A673 (cell line): ENCODE measurements at places on chromosomes 12 and 14. TPM values are rescaled to one million over a fixed set of nuclear protein-coding genes. Genes with fewer than 3 reads are reported as not detected.

The ASCL1 gene
- total RNA-seq = not detected in 2 replicates

DNA sequence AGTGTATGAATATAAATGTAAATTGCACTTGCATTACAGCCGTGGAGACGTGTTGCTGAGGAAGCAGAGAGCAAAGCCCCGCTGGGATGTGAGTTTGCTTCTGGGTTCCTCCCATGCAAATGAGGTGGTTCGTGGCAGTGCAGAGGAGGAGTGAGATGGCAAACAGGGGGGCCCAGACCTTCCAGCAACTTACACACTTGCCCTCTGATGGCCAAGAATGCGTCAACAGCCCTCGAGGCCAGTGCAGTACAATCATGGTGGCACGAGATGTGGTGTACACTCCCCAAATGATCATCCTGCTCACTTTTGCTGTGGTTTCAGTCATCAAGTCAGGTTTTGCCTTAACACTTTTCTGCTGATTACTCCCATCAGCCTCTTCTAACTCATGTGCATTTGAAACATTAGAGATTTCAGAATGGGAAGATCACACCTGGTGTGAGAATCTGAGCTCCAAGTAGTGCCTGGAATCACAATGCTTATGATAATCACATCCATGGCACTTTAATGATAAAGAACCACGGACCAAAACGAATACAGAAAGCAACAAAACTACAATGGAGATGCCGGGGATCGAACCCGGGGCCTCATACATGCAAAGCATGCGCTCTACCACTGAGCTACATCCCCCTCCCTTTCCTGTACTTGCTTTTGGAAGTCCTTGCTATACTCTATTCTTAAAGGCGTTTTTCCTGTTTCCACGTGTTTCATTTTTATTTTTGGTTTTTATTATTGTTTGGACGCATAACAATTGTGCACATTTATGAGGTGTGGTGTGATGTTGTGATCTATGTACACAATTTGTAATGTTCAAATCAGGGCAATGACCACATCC, 7.0 kb upstream of the UBC start:
- DNase-seq = peak; percentile 82

- DNase-seq = no peak
These were observed 10.8 kb downstream of the TGFB3 start for GRCh38 chr14:75970989-75971388.

DNA sequence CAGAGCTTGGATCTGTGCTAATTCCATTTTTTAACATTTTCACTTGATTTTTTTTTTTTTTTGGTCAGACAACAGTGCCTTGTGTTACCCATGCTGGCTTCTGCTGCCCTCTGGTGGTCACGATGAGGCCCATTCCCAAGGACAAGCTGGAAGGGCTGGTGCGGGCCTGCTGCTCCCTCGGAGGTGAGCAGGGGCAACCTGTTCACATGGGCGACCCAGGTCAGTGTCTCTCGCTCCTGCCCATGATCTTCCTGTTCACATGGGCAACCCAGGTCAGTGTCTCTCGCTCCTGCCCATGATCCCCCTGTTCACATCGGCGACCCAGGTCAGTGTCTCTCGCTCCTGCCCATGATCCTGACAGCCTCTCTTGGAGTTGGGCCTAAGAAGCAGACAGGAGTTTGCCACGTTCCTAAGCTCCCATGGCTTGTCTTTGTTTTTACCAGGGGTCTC, 59.4 kb downstream of the DGLUCY start:
- DNase-seq = peak; percentile 85

The KLRC4 gene
- not detected in 2 replicates for total RNA-seq

The TMX1 gene
- total RNA-seq = 57.0 and 60.1 TPM in 2 replicates

The SPTB gene
- 0.43 and 0.70 TPM in 2 replicates for total RNA-seq

The SLCO1C1 gene
- total RNA-seq = 1.5 TPM in 1 of 2 replicates, not detected in the other

The ENDOU gene
- 0.35 and 0.58 TPM in 2 replicates for total RNA-seq

The SYCP3 gene
- total RNA-seq = 0.19 and 0.26 TPM in 2 replicates

GRCh38 chr14:57835766-57836165, 30.1 kb downstream of the SLC35F4 start:
- no peak for DNase-seq

The JDP2 gene
- 5.9 and 10.7 TPM in 2 replicates for total RNA-seq

DNA sequence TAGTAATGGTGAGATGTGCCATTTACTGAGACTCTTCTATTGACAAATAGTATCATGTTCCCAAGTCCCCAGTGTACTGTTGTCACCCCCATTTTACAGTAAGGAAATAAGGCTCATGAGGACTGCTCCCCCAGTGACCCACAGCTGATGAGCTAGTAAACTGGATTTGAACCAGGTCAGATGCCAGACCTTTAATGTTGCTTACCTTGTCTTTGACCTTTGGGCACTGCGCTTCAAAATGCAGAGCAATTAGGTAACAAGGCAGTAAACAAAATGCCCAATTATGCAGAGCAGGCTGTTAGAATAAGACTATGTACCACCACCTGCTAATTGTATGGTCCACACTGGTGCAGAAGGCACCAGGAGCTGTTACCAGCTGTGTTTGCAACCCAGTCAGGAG, 38.5 kb upstream of the RIN3 start:
- no peak for DNase-seq

- DNase-seq = no peak
These were observed 381 bp downstream of the YY1 start for GRCh38 chr14:100239211-100239839.

DNA sequence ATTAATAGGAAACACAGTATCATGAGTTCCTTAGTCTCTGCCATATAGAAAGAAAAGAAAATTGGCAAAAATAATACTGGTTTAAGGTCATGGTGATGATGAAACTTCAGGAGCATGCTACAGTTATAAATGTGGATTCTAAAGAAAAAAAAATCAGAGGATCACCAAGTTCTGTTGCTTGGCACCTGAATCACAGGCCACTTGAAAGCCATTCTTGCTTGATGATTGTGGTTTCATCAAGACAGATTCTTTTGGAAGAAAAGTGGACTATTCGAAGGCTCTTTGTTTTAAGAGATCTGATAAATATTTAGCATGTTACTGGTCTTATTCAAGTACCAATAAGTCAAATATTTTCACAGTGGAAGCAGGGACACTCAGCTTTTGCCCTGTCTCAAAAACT, 148.9 kb downstream of the SAMD4A start:
- no peak for DNase-seq

DNA sequence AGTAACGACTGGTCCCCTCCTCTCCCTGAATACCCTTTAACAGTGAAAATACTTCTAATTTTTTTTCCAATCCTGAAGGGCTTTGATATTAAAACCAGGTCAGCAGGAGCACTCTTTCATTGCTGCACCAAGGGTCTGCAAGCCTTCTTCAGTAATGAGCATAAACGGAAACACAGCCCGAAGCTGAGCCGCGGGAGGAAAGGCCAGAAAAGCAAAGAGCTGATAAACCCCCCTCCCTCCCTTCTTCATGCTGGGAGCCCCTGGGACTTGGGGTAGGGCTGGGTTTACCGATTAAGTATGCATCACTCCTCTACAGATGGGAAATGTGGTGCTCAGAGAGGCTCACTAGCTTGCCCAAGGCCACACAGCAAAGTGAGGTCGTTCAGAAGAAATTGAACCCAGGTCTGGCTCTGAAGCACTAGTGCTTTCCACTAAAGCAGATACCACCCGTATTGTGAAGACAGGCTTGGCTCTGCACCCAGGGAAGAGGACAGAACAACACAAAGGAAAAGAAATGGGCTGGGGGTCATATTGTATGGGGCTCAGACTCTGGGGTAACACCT, 128.8 kb downstream of the GLT1D1 start:
- no peak for DNase-seq

- peak; percentile 31 for DNase-seq
These were observed 18.2 kb upstream of the CACNA2D4 start for GRCh38 chr12:1936406-1937320.

DNA sequence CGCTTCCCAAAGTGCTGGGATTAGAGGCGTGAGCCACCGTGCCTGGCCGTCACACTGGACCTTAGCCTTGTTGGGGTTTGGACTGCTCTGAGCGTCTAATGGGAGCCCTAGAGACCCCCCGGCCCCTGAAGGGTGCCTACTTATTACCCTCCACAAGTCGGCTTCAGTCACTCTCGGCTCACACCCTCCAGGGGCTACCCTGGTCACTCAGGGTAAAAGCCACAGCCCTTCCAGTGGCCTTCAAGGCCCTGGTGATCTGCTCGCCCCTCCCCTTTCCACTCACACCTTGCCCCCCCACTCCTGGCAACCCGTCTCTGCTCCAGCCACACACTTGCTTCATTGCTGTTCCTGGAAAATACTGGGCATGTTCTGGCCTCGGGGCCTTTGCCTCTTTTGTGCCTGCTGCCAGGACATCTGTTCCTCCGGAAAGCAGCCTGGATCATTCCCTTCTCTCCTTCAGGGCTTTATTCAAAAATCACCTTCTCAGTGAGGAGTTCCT, 3.6 kb upstream of the MORN3 start:
- no peak for DNase-seq

The KLRC2 gene
- total RNA-seq = not detected in 2 replicates

The ADAM21 gene
- not detected in 2 replicates for total RNA-seq

The NUAK1 gene
- total RNA-seq = 1.3 and 1.6 TPM in 2 replicates

The NPFF gene
- not detected in 2 replicates for total RNA-seq

GRCh38 chr12:128796439-128797118, 27.2 kb downstream of the SLC15A4 start:
- DNase-seq = peak; percentile 23

DNA sequence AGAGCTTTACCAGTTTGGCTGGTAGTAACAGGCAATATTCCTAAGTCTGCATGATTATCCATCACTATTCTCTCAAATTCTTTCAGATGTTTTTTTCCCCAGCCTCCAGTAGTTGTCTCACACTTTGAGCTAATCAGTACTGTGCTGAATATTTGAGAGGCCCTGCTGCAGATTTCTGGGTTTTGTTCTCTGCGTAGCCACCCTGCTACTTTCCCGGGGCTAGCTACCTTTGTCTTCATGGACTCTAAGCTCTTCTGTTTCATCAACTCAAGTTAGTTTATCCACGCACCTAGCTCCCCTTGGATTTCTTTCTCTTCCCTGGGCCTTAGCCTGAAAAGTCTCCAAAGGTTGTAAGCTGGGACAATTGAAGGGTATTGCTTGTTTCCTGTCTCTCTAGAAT, 73.0 kb downstream of the FUT8 start:
- DNase-seq = no peak

DNA sequence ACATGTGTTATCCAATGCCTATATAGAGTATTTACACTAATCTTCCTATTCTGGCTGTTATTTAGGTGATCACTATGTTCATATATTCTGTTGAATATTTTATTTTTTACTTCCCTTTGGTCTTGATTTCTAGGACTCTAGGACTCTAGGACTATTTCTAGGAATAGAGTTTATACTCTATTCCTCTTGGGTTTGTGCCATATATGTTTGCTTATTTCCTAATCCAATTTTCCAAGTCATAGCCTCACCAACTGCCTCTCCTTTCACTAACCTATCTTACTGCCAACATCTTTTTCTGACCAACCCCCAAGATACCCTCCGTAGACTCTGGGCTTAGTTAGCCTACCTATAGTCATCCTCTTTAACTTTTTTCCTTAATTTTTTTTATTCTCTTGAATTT, 28.5 kb downstream of the ARF6 start:
- peak; percentile 43 for DNase-seq

The GLS2 gene
- 0.24 TPM in 1 of 2 replicates, not detected in the other for total RNA-seq

- no peak for DNase-seq
These were observed 1.3 kb downstream of the TRAF3 start for GRCh38 chr14:102778338-102779083.

The LRP1-AS gene
- total RNA-seq = not detected in 2 replicates

The ASB2 gene
- total RNA-seq = not detected in 2 replicates

DNA sequence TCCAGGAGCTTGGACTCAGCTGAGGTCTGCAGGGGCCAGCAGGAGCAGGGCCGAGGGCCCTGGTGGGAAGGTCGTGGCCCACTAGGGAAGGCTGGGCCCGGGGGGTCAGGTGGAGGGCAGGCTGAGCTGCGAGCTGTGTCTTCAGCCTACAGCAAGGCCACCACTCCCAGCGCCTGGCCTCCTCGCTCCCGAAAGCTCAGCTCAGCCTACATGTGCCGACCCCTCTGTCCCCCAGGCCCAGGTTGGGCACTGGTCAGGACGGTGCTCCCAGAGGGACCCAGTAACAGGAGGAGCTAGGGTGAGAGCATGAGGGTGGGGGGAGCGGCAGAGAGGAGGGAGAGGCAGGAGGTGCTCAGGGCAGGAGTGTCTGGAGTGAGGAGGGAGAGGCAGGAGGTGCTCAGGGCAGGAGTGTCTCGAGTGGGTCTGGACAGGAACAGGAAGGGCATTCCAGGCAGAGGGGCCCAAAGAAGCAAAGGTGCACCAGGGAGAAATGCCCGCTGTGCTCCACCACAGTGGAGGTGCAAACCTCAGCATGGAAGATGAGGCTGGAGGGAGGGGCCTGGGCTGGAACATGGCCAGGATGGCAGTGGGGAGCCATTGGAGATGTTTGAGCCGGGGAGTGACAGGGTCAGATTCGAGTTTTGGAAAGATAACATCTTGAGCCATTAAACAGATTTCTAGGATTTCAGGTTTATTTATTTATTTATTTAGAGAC, 29.1 kb upstream of the GPR132 start:
- no peak for DNase-seq

- peak; percentile 15 for DNase-seq
These were observed 30.6 kb upstream of the NFKBIA start for GRCh38 chr14:35435177-35435576.

- peak; percentile 55 for DNase-seq
These were observed 282.7 kb downstream of the CACNA1C start for GRCh38 chr12:2335513-2335912.

The KRT2 gene
- total RNA-seq = not detected in 2 replicates

DNA sequence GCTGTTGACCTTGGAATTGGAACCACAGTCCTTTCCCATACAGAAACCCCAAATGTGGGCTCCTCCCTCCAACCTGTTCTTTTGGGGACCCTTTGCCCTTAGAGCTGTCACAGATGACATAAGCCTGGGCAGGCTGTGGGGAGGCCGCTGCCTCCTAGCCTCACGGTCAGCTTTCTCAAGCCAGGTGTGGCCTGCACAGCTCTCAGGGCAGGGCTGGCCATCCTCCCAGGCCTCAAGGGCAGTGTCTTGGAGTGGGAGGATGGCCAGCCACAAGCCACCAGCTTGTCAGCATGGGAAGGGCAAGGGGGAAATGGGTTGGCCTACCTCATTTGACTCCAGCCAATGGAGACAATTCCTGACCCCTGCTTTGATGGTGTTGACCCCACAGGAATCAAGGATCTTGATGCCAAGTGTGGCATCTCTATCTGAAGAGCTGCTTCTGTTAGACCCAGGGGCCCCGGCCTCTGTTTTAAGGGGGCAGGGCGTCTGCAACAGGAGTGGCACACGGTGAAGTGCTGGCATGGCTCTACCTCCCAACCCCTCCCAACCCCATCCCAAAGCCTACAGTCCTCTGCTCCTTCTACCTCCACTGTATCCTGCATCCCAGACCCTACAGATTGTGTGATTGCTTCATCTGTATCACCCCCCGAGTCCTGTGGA, 11.5 kb downstream of the CBLN3 start:
- DNase-seq = no peak

DNA sequence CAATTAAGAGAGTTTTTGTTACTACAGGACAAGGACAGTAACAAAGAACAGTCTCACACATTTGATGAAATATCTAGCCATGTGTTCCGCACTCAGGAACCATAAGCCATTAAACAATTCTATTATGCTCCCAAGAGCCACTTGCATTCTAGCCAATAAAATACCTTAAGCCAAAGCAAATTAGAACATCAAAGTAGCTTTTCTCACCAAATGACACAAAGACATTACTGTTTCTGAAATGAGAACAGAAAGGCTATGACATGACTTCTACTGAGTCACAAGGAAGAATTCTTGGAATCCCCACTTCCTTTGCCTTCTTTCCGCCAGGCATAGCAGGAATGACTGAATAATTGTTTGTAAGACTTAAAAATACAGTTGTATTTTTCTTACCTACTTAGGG, 445.8 kb downstream of the ATP23 start:
- no peak for DNase-seq

GRCh38 chr14:67004521-67004920, 184.7 kb upstream of the GARIN2 start:
- DNase-seq = no peak
